ENCODE measurements at places on chromosomes 6 and 20.

GRCh38 chr6:42051268-42051653 is 937 bp downstream of the TAF8 start:
- DNase-seq: no peak

GRCh38 chr6:159939591-159940016 is 29.3 kb upstream of the IGF2R start:
- no peak for DNase-seq

- no peak for DNase-seq
Observed at GRCh38 chr6:157911786-157912185, 69.9 kb upstream of the SYNJ2 start.

GRCh38 chr6:148271711-148272439 is 70.8 kb upstream of the SASH1 start:
- no peak for DNase-seq

- DNase-seq: no peak
Observed at GRCh38 chr6:12947151-12947871, 230.7 kb downstream of the PHACTR1 start.

- no peak for DNase-seq
Observed at GRCh38 chr6:5435449-5435848, 174.1 kb downstream of the FARS2 start.

GRCh38 chr6:21933351-21933750 is 339.8 kb downstream of the SOX4 start:
- DNase-seq: no peak

GRCh38 chr6:137901454-137901853 is 34.4 kb downstream of the TNFAIP3 start:
- DNase-seq: no peak

DNA sequence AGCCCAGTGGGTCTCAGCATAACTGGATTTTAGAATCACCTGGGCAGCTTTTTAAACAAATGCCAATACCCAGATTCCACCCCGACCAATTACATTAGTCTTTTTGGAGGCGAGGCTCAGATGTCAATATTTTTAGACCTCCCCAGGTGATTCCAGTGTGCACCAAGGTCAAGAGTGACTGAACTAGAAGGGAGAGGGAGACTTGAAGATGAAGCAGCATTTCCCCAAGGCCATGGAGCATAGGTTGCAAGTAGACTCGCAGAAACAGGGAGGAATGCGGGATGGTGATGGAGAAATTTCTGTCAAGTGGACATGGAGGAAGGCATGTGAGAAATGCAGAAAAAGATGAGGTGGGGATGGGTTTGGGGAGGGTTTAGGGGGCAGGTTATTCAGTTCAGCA is 64.9 kb downstream of the BCAS1 start:
- DNase-seq: no peak

- no peak for DNase-seq
Observed at GRCh38 chr6:1611572-1612298, 2.0 kb downstream of the FOXC1 start.

DNA sequence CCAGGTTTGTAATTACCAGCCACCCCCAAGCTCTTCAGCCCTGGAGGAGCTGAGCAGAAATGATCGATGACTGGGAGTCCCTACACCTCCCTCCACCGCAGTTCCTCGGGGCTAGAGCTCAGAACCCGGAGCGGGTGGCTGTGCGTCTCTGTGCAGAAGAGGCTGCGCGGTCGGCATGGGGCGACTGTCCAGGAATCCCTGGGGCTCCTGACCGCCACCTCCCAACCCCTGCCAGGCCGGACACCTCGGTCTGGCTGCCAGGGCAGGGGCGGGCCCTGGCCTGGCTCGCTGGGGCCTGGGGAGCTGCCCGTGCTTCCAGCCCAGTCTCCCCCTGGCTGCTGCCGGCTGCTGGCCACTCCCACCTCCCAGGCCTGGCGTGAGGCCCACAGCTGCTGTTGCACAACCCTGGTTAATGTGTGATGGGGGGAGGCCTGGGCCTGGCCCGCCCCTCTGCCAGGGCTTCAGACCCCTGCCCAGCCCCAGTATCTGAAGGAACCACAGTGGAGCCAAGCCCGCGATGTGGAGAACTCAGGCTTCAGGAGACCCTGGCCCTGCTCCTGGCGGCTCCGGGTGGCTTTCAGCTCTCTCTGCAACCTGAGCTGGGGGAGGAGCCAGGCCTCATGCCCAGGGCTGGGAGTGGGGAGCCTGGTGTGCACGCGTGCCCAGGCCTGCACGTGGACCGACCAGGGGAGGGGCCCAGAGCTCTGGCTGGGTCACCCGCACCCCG is 1.2 kb downstream of the SLC2A4RG start:
- no peak for DNase-seq

GRCh38 chr6:21457647-21458046 is 135.9 kb upstream of the SOX4 start:
- DNase-seq: no peak

DNA sequence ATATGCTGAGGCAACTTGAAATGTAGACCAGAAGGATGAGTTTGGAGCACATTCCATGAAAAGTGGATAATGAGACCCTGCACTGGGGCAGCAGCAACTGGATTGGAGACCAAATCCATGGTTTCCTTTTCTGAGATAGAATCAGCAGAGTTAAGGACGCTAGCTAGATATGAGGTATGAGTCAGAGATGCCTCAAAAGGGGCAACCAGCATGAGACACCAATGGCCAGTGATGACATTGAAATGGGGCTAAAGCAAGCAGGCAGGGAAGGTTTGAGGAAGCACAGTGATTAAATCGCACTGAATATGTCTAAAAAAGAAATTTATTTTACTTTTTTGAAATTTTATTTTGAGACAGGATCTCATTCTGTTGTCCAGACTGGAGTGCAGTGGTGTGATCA is 802.4 kb downstream of the TFAP2A start:
- no peak for DNase-seq

DNA sequence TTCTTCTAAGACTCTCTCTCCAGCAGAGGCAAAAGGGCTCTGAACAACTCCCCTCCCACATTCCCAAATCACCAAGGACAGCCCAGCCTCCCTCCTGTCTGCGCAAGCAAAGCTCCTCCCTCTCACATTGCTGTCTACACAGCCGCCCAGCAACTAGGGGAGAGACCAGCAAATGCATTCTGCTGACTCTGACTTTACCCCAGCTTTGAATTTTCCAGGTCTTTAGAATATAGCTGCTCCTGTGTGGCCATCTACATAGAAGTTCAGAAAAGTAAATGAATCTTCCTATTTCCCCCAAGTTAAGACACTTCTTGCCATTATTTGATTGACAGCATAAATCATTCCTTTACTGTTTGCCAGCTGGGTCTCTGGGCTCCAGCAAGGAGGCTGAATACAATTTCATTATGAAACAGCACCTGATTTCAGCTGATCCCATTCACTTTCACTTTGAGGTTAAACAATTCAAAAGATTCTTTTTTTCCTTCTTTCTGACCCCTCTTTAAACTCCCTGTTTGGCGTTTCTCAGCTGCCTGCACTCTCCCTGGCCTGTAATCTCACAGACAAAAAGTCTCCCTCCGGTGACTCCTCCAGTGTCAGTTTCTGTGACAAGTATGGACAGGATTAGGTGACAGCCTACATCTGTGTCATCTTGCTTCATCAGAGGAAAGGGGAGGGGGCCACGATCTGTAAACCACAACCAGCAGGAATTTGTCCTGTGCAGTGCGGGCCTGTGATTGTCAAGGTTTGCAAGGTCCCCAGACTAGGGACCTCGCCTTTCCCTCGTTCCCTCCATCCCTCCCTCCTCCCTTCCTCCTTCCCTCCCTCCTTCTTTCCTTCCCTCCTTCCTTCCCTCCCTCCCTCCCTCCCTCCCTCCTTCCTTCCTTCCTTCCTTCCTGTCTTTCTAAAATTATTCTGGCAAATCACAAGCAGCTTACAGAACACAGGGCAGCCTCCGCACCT is 205.6 kb upstream of the RIN2 start:
- DNase-seq: no peak

DNA sequence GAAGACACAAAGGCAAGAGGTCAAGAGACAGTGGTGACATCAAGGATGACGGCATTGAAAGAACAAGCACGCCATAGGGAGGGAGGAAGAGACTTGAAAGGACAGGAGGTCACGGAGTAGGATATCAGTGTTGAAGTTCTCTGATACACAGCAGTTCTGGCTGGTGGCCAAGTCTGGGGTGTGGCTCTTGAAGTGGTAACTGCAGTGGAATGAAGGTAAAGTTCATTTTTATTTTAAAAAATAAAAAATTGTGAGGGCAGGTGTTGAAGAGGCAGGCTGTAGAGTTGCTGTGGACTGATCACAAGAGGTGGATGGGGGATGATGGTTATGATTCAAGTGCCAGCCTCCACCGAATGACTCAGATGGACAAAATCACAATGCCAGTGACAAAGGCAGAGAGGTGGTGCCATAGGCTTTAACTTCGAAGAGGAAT is 53.2 kb upstream of the BMP2 start:
- DNase-seq: no peak

- no peak for DNase-seq
Observed at GRCh38 chr20:10856237-10857015, 182.6 kb upstream of the JAG1 start.

- peak; percentile 49 for DNase-seq
Observed at GRCh38 chr20:59403261-59403961, 103.0 kb downstream of the EDN3 start.

GRCh38 chr6:168756009-168756634 is 315.1 kb downstream of the SMOC2 start:
- DNase-seq: no peak

DNA sequence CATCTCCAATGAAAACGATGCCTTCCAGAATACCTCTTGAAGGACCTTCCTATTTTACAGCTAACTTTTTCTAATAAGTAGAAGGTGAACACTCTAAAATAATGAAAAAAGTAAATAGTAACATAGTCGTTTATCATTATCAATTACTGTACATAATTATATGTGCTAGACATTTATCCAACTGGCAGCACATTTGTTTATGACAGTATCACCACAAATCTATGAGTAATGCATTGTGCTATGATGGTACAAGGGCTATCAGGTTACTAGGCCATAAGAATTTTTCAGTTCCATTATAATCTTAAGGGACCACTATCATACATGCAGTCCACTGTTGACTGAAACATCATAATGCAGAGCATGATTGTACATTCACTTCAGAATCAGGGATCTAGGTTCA is 68.4 kb downstream of the ATG5 start:
- DNase-seq: no peak

DNA sequence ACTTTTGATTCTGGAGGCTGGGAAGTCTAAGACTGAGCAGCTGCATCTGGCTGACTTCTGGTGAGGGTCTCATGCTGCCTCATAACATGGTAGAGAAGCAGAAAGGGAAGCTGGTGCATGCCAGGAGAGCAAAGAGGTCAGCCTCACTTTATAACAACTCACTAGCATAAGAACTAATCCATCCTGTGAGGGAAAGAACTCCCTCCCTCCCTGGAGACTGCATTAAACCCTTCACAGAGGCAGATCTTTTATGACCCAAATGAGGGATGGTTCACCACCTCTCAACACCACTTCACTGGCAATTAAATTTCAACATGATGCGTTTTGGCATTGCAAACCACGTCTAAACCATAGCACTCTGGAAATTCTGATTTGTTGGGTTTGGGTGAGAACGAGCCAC is 33.9 kb downstream of the STXBP5 start:
- no peak for DNase-seq

- no peak for DNase-seq
Observed at GRCh38 chr6:85576476-85576875, 17.2 kb downstream of the SNX14 start.

DNA sequence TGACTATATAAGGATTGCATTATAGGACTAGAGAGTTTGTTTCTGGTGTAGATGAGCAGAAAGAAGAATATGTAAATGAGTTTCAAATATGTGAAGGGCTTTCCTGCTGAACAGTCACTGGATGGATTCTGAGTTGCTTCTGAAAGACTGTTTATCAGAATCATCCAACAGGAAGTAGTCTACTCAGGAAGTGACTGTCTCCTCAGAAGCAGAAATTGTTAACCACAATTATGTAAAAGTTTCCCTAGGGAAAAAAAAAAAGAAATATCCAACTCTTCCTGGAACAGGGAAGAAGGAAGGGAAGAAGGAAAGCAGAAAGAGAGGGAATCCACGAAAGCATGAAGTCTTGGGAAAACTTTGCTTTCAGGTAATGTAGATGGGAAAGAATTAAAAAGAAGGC is 138.9 kb downstream of the TENT5A start:
- no peak for DNase-seq

GRCh38 chr6:81944661-81945060 is 192.2 kb upstream of the TENT5A start:
- DNase-seq: no peak

DNA sequence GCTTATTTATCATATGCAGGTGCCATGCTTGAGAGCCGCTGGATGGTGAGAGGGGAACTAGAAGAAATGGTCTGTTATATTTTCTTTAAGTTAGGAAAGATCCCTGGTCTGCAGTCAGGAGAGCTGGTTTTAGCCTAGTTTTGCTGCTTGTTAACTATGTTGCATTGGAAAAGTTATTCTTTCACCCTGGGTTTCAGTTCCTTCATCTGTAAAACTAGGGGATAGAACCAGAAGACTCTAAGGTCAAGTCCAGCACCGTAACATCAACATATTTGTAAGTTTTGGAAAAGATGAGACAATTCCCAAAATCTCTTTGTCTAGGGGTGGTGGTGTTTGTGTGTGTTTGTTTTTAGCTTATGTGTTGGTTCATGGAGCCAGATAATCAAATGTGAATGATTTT is 304.0 kb downstream of the QKI start:
- DNase-seq: no peak

DNA sequence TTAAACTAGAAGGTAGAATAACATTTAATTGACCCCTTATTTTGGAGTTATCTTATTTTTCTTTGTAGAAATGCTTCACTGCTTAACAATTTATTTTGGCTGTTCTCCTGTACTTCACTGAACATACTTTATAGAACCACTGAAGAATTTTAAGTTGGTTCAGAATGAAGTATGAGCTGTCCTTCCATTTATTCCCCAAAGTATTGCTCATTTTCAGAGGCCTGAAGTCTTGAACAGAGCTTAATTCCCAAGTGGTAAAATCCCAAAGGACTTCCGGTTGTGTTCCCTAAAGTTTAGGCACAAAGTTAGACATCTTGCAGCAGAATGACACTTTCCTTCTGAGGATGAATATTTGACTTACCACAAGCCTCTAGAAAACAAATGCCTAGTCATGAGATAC is 233.3 kb downstream of the TINAG start:
- no peak for DNase-seq
